ENCODE measurements at places on chromosomes 3 and 15.

DNA sequence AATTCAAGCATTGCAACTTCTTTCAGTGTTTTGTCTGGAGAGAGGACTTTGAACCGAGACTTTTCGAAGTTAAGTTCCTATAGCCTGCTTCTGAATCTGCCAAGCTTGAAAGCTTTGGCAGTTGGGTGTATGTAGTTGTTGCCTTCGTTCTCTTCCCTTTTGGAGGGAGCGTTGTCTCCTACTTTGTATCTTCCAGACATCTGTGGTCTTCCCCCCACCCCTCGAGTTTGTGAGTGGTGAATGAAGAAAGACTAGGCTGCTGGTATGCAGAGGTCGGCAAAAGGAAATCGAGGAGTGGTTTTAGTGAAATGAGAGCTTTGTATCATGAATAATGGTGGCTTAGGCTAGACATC is 1.3 kb downstream of the CTNNB1 start:
- DNase-seq, result peak; percentile 53

DNA sequence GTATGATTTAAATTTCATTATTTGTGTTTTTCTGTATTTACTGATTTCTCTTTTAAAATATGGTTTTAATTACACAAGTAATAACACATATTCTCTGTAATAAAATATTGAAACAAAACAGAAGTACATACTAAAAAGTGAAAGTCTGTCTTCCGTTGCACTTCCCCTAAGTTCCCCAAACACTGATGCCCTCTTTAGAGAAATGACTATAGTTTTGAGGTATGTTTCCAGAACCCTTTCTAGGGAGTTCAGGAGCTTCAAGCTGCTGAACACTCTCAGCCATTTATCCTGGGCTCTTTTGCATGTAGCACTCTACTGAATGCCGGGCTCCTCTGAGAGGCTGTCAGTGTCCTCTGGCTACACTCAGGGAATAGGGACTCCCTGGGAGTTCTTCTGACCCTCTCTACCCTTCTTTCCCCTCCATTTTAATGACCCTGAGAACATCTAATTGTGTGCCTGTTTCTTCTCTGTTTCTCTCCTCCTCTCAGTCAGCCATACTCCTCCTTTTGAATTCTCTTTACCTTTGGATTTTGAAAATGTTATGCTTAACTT is 60.4 kb upstream of the KCNAB1 start:
- DNase-seq, result no peak

DNA sequence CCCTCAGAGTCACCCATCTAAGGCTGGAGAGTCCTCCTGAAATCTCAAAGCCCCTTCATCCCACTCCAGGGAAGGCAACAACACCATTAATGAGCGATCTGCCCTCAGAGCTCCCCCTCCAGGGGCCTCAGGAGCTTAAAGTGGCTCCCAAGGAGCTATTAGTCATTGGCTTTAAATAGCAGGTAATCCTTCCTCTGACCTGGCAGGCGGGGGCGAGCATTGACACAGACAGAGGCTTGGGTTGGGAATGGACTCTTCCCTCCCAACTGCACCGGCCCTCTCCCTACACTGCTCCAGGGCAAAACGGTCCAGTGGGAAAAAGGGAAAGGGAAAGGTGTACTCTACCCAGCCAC is 1.4 kb downstream of the MFGE8 start:
- DNase-seq, result peak; percentile 30

GRCh38 chr3:53999725-54000124 is 108.1 kb upstream of the SELENOK start:
- no peak for DNase-seq

GRCh38 chr3:152339881-152340505 is 71.3 kb downstream of the MBNL1 start:
- DNase-seq, result no peak

- DNase-seq, result no peak
Measured at GRCh38 chr3:148856384-148856783, 8.7 kb upstream of the CPA3 start.

GRCh38 chr3:32457971-32458471 is 44.6 kb downstream of the CMTM6 start:
- no peak for DNase-seq

- DNase-seq, result no peak
Measured at GRCh38 chr3:126097801-126098200, 13.9 kb upstream of the SLC41A3 start.

DNA sequence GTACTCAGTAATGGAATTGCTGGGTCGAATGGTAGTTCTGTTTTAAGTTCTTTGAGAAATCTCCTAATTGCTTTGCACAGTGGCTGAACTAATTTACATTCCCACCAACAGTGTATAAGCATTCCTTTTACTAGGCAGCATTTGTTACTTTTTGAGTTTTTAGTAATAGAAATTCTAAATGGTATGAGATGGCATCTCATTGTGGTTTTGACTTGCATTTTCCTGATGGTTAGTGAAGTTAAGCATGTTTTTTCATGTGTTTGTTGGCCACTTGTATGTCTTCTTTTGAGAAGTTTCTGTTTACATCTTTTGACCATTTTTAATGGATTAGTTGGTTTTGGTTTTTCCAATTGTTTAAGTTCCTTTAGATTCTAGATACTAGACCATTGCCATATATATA is 28.4 kb downstream of the TP63 start:
- DNase-seq, result no peak

DNA sequence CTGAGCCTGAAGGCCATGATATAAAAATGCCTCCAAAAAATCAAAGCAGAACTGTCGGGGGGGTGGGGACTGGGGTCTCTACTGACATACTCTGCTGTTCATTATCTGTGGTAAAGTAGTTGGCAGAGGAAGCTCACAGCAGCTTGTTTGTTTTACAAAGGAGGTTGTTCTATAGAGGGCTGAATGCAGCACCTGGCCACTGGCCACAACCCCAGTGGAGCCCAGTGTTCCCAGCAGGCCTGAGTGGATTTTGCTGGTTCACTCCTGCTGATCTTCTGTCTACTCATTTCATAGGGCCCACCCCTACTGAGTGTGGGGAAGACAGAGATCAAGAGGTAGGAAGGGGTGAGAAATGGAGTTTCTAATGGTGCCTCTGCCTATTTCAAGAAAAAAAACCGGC is 125.5 kb downstream of the DIPK2A start:
- DNase-seq, result no peak

- no peak for DNase-seq
Measured at GRCh38 chr3:127139601-127140500, 53.1 kb upstream of the PRR23E start.

DNA sequence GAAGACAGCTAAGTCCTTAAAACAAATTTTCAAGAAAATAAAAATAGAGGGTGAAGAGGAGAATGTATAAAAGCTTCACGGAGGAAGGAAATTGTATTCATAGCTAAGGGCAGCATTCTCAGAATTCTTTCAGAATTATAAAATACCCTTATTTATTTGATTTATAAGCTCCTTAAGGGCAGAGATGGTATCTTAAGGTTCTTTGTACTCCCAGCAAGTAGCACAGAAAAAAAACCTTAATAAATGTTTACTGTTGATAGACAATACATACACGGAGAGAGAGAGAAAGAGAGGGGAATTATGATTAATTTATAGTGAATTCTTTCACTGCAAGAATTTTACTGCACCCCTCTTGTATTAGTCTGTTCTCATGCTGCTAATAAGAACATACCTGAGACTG is 375.6 kb upstream of the CCDC54 start:
- no peak for DNase-seq

DNA sequence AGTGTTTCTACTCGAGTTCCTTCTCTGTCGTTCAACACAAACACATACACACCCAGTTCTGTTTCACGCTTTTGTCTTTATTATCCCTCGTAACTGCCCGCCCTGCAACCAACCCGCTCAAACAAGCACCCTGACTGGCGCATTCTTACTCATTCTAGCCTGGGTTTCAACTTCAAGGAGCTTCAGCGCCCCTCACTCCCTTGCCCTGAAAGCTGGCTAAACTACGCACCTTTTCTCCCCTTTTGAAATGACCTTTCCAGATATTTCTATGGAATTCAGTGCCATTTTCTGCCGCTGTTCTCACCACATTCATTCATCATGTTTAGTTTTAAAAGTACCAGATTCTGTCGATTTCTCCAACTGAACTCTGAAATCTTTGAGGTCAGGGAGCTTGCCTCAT is 653 bp upstream of the MFSD1 start:
- no peak for DNase-seq

- no peak for DNase-seq
Measured at GRCh38 chr3:62238431-62238830, 134.9 kb downstream of the FEZF2 start.

- no peak for DNase-seq
Measured at GRCh38 chr15:39582286-39582976, 1.6 kb downstream of the THBS1 start.
